ENCODE measurements at places on chromosomes 13 and 19.

- no peak for DNase-seq
Measured at GRCh38 chr19:49417088-49417487, 6.2 kb downstream of the PTH2 start.

DNA sequence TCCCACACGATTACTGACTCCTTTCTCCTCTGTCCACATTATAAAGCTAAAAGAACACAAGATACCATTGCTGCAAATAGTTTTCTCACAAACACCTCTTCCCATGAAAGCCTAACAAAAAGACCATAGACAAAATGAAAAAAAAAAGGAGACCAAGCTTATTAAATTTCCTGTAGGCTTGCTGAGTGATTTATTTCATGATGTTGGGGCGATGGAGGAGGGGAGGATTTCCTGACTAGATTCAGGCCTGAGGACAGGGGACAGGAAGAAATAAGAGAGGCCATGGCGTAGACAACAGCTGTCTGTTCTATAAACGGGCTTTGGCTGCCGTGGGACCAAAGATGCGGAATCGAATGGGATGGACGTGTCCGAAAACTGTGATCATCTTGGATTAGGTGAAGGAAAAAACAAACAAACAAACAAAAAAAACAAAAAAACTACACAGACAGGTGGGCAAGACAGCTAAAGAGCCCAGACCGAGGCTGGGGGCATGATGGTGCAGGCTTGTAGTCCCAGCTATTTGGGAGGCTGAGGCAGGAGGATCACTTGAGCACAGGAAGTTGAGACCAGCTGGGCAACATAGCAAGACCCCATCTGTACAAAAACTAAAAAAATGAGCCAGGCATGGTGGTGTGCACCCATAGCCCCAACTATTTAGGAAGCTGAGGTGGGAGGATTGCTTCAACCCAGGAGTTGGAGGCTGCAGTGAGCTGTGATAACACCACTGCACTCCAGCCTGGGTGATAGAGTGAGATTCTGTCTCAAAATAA, 5.3 kb downstream of the TMPRSS9 start:
- no peak for DNase-seq

DNA sequence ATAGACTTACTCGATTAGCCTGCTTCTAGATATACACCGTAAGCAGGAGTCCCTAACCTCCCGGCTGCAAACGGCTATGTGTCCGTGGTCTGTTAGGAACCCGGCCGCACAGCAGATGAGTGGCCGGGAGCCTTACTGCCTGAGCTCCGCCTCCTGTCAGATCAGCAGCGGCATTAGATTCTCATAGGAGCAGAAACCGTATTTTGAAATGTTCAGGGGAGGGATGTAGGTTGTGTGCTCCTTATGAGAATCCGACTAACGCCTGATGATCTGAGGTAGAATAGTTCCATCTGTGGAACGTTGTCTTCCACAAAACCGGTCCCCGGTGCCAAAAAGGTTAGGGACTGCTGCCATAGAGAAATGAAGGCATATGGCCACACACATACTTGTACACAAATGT, 1491.9 kb downstream of the SLITRK5 start:
- no peak for DNase-seq

DNA sequence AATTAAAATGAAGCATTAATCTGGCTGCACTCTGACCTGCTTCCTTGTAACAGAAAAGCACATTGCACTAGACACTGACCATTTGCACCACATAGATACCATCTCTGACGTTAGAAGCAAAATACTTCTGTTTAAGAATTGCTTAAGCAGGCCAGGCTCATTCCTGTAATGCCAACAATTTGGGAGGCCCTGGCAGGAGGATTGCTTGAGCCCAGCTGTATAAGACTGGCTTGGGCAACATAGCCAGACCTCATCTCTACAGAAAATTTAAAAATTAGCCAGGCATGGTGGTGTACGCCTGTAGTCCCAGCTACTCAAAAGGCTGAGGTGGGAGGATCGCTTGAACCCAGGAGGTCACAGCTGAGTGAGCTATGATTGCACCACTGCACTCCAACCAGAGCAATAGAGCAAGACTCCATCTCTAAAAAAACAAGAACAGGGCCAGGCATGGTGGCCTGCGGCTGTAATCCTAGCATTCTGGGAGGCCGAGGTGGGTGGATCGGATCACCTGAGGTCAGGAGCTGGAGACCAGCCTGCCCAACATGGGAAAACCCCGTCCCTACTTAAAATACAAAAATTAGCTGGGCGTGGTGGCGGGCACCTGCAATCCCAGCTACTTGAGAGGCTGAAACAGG, 7.0 kb upstream of the TLE6 start:
- peak; percentile 68 for DNase-seq

GRCh38 chr19:677601-678436, 1.6 kb downstream of the FSTL3 start:
- no peak for DNase-seq

- no peak for DNase-seq
Measured at GRCh38 chr19:17194608-17195007, 20.5 kb upstream of the USE1 start.

DNA sequence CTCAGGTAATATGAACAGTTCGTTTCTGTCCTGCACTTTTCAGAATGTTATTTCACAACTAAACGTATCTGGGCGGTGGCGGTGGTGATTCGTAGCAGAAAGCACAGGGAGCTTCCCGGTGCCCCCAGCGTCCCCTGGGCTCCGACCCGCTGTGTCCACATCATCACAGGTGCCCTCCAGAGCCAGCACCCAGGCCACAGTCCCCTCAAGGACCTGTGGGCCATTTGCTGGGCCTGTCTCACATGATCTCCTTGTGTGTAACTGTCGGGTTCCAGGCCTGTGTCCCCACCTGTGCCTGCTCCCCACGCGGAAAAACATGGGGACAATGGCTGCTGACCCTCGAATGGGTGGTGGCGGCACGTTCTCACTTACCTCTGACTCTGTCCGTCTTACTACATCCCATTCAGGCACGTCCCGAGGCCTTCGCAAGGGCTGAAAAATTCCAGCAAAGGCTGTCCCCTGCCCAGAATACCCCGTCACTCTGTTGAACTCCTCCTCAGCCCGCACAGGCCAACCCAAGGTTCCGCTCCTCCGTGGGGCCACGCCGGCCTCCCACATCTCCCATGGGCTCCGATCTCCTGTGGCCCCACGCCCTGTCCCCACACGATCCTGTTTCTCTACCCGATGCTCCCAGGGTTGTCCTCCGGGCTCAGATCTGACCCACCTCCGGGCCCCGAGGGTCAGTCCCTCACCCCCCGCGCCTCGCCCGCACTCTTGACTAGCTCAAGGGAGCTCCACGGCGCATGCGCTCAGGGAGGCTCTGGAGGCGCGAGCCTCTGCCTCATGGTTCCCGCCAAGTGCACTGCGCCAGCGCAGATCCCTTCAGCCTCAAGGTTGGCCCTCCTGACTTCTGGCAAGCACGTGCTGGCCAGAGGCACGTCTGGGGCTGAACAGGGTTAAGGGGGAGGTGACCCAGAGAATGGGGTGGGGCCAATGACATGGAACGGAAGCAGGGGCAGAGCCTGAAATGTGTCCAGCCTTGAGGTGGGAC, 21.2 kb downstream of the DEDD2 start:
- no peak for DNase-seq

DNA sequence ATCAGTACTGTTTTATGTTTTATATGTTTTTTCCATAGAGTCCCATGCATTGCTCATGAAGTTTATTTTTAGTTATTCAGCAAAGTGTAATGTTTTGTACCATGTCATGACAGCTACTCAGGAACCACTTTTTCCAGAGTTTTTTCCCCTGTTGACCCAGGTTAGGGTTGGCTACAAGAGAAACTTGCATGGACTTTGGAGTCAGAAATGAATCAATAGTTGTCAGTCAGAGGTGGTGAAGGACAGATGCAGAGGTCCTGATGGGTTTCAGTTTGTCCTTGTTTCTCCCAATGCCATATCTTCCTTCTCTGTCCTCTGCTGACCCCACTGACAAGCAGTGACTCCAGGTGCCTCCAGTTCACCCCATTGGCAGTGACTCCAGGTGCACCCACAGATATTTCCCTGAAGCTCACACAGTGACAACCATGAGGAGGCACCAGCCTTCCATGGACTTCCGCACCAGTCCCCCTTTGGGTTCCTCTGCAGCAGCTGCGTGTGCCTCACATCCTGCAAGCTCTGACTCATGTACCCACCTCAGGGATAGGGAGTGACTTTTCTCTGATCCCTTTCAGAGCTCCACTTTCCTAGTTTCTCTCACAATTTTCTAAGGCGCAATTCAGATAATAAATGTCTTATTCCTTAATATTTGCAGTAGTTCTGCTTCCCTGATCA, 92.1 kb downstream of the AKAP11 start:
- DNase-seq: no peak

DNA sequence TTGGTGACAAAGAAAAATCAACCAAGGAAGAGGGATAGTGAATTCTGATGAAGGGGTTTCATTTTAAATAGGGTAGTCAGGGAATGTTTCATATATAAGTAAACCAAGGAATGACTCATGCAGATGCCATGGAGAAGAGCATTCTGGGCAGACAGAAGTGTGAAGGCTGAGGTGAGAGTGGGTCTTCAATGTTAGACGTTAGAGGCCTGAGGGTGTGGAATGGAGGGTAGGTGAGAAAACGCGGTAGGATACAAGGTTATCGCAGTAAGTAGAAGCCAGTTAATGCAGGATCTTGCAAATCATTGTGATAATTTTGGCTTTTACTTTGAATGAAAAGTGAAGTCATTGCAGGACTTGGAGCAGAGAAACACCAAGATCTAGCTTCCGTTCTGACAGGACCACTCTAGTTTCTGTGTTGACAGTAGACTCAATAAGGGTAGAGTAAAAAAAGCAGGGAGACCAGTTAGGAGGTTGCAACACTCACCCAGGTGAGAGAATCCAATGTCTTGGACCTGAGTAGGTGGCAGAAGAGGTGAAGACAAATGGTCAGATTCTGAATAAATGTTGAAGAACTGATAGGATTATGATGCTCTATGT, 225.2 kb upstream of the TMTC4 start:
- no peak for DNase-seq

DNA sequence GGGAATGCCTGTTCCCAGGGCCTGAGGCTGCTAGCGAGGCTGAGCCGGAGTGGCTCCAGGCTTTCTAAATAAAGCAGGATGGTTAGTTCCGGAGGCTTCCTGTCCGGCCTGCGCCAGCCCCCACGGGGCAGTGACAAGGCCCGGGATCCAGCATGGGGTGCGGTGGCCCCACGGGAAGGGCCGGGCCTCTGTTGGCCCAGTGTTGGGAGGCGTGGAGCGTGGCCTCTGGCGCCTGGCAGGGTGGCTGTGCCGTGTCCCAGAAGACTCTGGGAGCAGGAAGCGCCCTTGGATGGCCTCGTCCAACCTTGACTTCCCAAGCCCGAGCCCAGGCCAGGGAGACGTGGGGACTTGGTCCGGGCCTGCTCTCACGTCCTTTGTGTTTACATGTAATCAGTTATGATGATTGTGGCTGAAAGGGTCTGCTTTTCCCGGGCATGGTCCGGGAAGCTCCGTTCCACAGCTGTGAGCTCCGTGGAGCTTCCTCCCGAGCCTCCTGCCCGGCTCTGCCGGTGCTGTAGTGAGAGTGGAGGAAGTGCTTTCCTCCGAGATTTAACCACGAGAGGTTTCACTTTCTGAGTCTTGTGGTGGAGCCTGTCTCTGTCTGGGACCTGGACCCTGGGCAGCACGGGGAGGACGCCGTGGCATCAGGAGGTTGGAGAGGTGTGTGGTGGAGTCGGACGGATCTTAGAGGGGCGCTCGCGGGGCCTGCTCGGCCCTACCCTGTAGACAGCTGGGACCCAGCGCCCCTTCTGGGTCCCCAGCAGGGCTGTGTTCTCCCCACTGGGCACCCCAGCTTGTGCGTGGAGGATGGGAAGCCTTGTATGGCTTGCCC, 4.6 kb downstream of the GNA11 start:
- DNase-seq: no peak

GRCh38 chr13:98344392-98344791, 167.3 kb upstream of the RNF113B start:
- DNase-seq: no peak

- DNase-seq: no peak
Measured at GRCh38 chr13:74158571-74159352, 24.6 kb upstream of the KLF12 start.

DNA sequence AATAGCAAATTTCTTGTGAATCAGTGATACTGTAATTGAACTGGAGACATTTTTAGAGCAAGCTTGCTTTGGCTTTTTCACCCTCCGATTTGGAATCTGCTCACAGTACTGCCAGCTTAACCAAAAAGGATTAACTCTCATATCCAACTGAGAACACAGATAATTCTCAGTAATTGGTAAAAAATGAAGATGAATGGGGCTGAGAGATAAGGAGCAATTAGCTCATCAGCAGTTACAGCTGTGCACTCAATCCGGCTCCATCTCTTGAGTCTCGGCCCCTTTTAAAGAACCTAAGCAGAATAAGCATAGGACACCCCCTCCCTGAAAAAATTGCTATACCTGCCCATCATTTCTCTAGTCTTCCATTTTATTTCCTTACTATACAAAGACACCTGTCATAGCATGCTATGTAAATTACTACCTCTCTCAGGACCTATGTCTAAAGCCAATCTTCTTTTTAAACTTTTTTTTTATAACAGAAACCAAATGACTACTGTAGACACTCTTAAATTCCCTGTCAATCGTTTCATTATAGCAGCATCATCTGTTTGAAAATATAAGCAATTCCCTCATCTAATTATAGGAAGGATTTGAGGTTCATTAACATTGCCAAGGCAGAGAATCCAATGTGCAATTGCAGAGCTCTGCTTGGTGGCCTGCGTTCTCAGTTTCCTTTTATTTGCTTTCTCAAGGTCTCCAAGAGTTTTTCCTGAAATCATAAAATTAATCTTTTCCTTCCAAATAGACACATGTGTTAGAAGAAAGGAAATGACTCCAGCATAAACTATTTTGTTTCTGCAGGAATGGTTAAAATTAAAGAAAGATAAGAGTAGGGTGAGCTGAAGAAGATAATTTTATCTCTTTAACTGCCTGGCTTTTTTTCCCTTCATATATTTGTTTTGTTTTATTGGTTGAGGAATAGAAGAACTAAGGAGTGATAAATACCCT, 242.1 kb downstream of the DACH1 start:
- no peak for DNase-seq

- DNase-seq: no peak
Measured at GRCh38 chr19:29564574-29565005, 38.8 kb downstream of the VSTM2B start.

DNA sequence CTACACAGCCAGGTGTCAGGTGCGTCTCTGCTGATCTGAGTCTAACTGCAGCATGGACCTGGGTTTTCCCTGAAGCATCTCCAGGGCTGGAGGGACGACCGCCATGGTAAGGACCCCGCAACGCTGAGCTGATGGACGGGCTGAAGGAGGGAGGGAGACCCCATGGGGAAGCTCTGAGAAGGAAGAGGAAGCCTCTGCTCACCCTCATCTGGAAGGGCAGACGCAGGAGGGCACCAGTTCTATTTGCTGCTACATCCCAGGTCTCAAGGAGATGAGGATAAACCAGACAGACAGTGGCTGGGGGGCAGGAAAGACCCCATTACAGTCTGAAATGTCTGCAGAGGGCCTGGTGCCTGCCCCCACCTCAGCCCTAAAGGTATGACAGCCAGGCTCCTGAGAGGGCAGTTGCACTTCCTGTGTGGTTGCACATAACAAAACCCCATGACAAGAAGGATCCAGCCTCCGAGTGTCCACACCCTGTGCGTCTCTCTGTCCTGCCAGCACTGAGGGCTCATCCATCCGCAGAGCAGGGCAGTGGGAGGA, at the start of gene LILRA2:
LILRA2 (plus strand) TSS at position 461 of the 543 bp plus-strand sequence. CDS start 89 bp downstream, outside the sequence.
- no peak for DNase-seq
